Smooth muscle cell of bladder (primary cell): ENCODE measurements at places on chromosomes 11 and 22. TPM values are rescaled to one million over a fixed set of nuclear protein-coding genes. Genes with fewer than 3 reads are reported as not detected.

ZBED5 gene
- 12.8 TPM in 2 replicates for total RNA-seq

FAM181B gene
- total RNA-seq, result under 0.01 TPM in 1 of 2 replicates, not detected in the other

OR2AG2 gene
- total RNA-seq, result under 0.01 TPM in 2 replicates

VSTM5 gene
- 0.18 and 0.43 TPM in 2 replicates for total RNA-seq

CD6 gene
- not detected in 2 replicates for total RNA-seq

ABCG4 gene
- 0.14 and 0.18 TPM in 2 replicates for total RNA-seq
